ENCODE measurements at places on chromosomes 13 and 19. TPM values are rescaled to one million over a fixed set of nuclear protein-coding genes. Genes with fewer than 3 reads are reported as not detected.

The GNG7 gene
- 45.1 TPM for total RNA-seq

The PLA2G4C gene
- 40.8 TPM for total RNA-seq

The SELENOV gene
- not detected for total RNA-seq

The NMRK2 gene
- 455 TPM for total RNA-seq

The MLLT1 gene
- 29.6 TPM for total RNA-seq

The ERF gene
- total RNA-seq = 38.9 TPM

The C5AR2 gene
- total RNA-seq = 2.3 TPM

The SHANK1 gene
- 1.5 TPM for total RNA-seq

The MYO1F gene
- 6.8 TPM for total RNA-seq

The CALR3 gene
- total RNA-seq = not detected

The SIGLEC8 gene
- not detected for total RNA-seq

The BCKDHA gene
- total RNA-seq = 38.4 TPM

The ZNF20 gene
- 1.1 TPM for total RNA-seq

The TUBA3C gene
- 0.20 TPM for total RNA-seq

The NCAN gene
- total RNA-seq = not detected

Measured in heart right ventricle (tissue), 16 donors.